ENCODE measurements at places on chromosomes 12 and 14. TPM values are rescaled to one million over a fixed set of nuclear protein-coding genes. Genes with fewer than 3 reads are reported as not detected.

NELL2 gene
- total RNA-seq = not detected

FGF6 gene
- total RNA-seq = not detected

PPM1A gene
- 61.9 TPM for total RNA-seq

DDN gene
- total RNA-seq = not detected

OGFOD2 gene
- total RNA-seq = 5.4 TPM

TMTC2 gene
- 8.0 TPM for total RNA-seq

Measured in smooth muscle cell of the coronary artery (primary cell).